ENCODE measurements at places on chromosomes 2 and 18. TPM values are rescaled to one million over a fixed set of nuclear protein-coding genes. Genes with fewer than 3 reads are reported as not detected.

Gene BOK
- 20.4 TPM for polyA plus RNA-seq

Gene CARF
- polyA plus RNA-seq: 16.2 TPM

Gene CCDC93
- 35.4 TPM for polyA plus RNA-seq

Gene GCG
- not detected for polyA plus RNA-seq

Gene CWC22
- 39.6 TPM for polyA plus RNA-seq

Gene INO80D
- 9.0 TPM for polyA plus RNA-seq

Gene KIF1A
- polyA plus RNA-seq: 9.5 TPM

Gene KLHL41
- 1.1 TPM for polyA plus RNA-seq

Gene ASIC4
- polyA plus RNA-seq: 0.11 TPM

Gene TEKT4
- polyA plus RNA-seq: 0.11 TPM

Gene MAPK4
- polyA plus RNA-seq: 9.2 TPM

Gene GEN1
- polyA plus RNA-seq: 10.3 TPM

Gene SALL3
- 8.7 TPM for polyA plus RNA-seq

DNA sequence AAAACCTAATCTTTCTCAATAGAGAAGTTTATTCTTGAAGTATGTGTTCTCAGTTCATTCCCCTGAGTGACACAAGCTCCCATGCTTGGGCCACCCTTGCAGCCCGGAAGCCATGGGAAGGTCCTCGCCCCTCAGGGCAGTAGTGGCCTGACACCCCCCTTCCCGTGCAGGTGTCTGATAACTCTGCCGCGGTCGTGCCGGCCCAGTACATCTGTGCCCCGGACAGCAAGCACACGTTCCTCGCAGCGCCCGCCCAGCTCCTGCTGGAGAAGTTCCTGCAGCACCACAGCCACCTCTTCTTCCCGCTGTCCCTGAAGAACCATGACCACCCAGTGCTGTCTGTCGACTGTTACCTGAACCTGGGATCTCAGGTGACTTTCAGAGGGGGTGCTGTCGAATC is 32.4 kb downstream of the NTSR2 start:
- DNase-seq: no peak

GRCh38 chr18:13112982-13113381 is 105.6 kb upstream of the LDLRAD4 start:
- no peak for DNase-seq

GRCh38 chr2:119076713-119077112 is 81.8 kb downstream of the C1QL2 start:
- DNase-seq: no peak

DNA sequence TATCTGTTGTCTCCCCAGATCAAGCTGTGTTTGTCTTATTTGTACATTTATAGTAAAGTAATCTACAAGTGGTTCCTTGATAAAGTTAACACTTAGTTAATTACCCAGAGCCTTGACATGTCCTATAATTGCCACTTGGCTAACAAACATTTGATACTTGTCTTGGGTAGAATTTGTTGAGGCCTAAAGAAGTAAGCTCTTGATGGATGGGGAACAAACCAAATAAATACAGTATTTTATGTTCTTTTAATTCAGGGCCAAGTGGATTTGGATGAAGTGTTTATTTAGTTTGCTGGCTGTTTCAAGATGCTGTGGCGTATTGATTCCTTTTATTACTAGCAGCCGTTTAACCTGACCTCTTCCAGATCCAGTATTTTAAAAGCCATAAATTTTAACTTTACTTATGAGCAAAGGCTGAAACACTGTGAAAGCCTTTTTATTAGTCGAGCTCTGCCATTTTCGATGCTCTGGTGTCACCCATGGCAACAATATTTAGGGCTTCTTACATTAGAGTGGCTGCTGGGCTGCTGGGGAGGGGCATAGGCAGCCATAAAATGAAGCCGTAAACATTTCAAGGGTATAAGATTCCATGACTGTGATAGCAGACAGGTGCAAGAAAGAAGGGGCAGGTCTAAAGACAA is 401.6 kb upstream of the NRP2 start:
- peak; percentile 16 for DNase-seq

DNA sequence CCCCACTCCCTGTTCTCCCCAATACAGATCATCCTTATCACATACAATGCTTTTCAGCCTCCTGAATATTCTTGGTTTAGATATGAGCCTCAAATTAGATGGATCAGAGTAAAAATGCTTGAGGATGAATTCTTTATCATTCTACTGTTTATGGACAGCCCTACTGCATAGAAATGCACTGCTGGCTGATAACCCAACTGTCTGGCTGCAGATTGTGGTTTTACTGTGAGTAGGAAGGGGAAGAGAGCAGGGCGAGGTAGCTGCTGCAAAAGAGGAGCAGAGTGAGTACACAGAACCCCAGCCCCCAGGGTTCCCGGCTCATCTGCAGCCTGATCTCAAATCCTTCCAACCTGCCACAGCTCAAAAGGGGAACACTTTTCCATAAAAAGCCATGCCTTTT is 29.4 kb upstream of the NCOA1 start:
- no peak for DNase-seq

DNA sequence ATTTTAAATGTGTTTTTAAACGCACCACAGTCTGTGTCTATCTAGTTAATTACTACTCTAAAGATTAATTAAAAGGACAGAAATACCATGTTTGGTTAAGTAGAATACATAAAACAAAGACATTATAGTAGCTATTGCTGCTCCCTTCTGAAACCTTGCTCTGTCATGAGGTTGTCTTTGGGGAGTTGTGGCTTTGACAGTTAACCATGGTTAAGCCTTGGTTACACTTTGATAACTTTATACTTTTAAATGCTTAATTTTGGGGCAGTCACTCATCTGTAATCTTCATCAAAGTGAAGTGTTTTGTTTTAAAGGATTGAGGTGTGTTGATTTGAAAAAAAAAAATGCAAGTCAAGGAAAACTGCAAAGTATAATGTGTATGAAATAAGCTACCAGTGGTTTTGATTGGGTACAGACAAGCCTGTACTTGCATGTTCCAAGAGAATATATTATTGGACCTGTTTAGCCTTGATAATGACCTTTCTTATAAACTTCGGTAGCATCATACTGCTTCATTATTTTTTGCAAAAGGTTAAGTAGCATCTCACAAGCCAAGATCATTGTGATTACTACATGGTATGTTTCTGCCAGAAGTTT is 29.8 kb upstream of the TBR1 start:
- no peak for DNase-seq

- DNase-seq: no peak
These were observed 123.0 kb downstream of the MYCN start for GRCh38 chr2:16063251-16063850.

DNA sequence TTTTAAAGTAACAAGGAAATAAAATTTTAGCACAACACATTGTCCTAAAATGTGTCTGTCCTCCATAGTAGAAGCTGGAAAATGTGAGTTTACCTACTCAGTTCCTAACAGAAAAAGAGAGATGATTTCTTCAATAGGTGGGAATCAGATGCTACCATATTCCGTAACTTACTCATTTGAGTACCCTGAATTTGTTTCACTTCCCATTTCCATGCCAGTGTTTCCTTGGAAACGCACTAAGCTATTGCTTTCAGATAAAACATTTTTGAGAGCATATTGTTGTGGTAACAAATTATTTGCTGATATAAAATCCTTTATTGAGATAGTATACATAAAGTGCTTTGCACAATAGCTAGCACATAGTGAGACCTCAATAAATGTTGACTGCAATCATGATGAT is 137.5 kb upstream of the BARD1 start:
- DNase-seq: no peak

DNA sequence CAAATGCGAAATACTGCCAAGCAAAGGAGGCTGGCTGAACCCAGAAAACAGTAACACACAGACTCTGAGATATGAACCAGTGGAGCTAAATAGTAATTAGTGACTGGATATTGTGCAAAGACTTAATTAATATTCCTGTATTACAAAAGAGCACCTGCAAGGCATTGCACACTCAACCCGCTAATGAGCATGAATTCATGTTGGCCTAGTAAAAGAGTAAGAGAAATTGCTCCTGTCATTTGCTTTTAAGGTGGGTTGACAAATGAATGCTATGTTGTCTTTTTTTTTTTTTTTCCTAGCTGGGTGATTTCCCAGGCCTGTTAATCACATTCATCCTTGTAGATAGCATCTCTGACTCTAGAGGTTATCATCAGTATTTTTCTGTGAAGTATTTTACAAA is 87.0 kb upstream of the CERS6 start:
- DNase-seq: no peak

DNA sequence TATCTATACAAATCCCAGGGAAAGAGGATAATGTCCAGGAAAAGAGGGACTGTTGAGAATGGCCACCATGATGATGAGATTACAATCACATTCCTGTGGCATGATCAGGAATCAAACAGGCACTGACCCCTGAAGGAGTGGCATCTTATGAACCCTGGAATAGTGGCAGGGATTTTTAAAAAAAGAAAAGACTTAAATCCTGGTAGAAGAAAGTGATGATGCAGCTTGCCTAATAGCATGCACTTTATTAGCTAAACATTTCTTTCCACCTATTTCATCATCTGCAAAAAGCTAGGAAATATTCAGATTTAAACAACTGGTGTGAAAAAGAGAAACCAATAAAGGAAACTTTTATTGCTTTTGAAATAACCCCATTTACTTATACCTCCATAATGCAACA is 87.2 kb upstream of the FSHR start:
- DNase-seq: no peak

DNA sequence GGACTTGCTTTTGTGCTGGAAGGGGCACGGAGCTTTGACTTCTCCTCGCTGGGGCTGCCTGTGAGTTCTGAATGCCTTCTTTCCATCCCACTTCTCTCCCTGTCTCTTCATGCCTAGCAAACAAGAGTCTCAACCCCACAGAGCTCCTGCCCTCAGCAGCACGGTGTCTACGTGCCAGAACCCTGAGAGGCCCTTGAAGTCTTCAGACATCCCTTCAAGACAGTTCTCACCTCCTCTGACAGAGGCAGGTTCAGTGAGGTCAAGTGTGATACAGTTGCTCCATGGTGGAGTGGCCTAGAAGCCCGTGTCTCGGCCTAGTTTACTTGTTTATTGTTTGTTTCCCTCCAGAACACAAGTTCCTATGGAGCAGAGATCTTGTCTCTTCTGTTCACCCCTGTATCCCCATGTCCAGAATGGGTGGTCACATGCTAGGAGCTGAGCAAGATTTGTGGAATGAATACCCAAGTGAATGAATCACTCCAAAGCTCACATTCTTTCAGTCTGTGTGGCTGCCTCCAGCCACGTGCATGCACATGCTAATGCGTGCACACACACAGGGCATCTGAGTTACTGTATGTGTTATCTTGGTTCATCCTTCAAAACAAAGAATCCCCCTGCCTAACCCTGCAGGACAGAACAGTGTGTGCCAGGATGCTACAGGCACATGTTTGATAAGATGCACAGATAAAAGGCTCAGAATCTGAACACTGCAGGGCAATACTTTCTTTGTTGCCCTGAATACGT is 391.6 kb downstream of the NBAS start:
- DNase-seq: no peak

DNA sequence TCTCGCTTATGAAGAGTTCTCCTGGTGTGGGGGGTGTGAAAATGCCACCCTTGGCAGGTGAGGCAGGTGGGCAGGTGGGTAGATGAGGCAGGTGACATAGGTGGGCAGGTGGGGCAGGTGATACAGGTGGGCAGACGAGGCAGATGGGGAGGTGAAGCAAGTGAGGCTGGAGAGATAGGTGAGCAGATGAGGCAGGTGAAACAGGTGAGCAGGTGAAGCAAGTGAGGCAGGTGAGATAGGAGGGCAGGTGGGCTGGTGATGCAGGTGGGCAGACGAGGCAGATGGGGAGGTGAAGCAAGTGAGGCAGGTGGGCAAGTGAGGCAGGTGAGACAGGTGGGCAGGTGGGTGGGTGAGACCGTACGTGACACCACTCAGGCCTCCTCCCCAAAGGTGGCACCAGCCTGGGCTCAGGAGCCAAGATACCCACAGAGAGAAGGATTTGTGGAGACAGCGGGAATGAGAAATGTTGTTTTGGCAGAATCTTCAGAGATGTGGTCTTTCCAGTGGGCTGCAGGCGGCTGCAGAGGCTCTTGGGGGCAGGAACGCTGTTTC is 232.3 kb upstream of the MYT1L start:
- no peak for DNase-seq

- no peak for DNase-seq
These were observed 18.1 kb upstream of the ANTXR1 start for GRCh38 chr2:68994864-68995263.

DNA sequence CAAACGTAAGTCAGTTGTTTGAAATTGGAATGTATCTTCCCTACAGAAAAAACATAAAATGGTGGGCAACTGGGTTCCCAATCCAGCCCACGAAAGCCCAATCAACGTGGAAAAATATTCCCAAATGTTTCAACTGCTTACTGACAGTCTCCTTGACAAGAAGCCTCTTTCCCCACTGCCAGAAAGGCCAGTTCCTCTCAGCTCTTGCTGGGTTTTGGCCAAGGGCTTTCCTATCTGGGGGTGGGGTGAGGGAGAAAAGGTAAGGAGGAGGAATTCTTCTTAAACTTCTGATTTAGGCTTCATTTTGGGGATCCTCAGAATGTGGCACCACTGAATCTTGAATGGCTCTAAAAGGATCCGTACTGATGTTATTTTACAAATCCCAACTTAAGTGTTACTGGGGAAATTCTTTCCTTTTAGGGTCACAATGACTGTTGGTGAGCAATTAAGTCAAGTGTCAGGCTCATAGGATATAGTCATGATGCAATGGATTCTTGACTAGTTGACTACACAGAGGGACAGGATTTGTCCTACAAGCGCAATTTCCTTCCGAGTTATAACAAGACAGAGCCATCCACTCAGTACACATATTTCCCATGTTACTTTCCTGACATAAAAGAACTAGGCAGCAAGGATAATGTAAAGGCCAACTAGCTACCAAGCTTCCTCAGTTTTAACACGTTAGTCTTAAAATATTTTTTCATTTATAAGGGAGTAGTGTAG is 73.6 kb downstream of the SPRED2 start:
- no peak for DNase-seq

DNA sequence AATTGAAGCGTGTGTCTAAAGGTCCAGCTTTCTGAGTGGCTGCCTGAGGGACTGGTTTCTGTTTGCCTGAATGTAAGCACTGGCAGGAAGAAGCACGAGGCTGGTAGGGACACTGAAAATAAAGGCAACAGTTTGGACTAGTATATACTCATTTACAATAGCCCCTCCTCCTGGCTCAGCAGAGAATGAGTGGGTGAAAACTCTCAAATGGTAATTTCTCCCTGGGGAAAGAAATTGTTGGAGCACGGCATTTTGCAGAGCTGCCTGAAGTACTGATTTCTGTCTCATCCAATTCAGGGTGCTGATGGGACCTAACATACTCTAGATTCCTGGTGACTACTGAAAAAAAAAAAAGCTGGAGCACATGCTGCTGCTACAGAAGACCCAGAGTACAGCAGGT is 17.3 kb upstream of the SPP2 start:
- DNase-seq: no peak

GRCh38 chr2:137194111-137194510 is 428.8 kb downstream of the THSD7B start:
- DNase-seq: no peak

Measured in right renal cortex interstitium (tissue), 3 donors.